ENCODE measurements at places on chromosomes 6 and 20. TPM values are rescaled to one million over a fixed set of nuclear protein-coding genes. Genes with fewer than 3 reads are reported as not detected.

UNC5CL gene
- total RNA-seq, result 0.25 TPM

SPEF1 gene
- total RNA-seq, result 0.98 TPM

IMPG1 gene
- total RNA-seq, result not detected

POM121L2 gene
- not detected for total RNA-seq

HNF4A gene
- not detected for total RNA-seq

VSTM2L gene
- total RNA-seq, result 164 TPM

CLPSL1 gene
- not detected for total RNA-seq

RTF2 gene
- total RNA-seq, result 38.4 TPM

SPTLC3 gene
- total RNA-seq, result 0.98 TPM

DPPA5 gene
- not detected for total RNA-seq

SRF gene
- total RNA-seq, result 7.6 TPM

MCCD1 gene
- total RNA-seq, result not detected
